Sigmoid colon (tissue), 7 donors: ENCODE measurements at places on chromosomes 6 and 20. TPM values are rescaled to one million over a fixed set of nuclear protein-coding genes. Genes with fewer than 3 reads are reported as not detected.

GTSF1L gene
- total RNA-seq: not detected

DNA sequence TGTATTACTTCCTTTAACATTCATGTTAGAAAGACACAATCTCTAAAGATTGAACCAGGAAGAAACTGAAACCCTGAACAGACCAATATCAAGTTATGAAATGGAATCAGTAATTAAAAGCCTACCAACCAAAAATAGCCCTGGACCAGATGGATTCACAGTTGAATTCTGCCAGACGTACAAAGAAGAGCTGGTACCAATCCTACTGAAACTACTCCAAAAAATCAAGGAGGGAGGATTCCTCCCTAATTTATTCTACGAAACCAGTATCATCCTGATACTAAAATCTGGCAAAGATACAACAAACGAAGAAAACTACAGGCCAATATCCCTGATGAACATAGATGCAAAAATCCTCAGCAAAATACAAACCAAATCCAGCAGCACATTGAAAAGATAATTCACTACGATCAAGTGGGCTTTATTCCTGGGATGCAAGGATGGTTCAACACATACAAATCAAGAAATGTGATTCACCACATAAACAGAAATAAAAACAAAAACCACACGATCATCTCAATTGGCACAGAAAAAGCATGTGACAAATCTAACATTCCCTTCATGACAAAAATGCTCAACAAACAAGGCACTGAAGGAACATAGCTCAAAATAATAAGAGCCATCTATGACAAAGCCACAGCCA is 15.0 kb downstream of the CDK19 start:
- no peak for DNase-seq

DNA sequence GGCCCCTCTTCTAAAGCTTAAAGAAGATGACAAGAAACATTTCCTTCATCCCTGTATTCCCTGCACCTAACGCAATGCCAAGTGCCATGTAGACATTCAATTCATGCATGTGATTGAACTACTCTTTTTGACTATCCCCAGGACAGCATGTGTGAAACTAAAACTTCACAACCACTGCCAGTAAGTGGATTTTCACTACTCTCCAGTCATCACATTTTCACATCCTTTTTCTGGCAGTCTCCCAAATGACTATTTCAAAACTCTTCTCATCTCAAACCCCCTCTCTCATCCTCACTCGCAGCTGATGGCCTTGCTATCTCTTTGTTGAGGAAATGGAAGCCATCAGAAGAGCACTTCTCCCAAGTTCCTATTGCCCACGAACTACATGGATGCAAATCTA is 122.6 kb downstream of the OPRM1 start:
- no peak for DNase-seq

GRCh38 chr20:58694241-58695083 is 1.9 kb downstream of the NPEPL1 start:
- peak; percentile 66 for DNase-seq

- peak; percentile 60 for DNase-seq
Observed at GRCh38 chr20:25286917-25287316, 39.0 kb downstream of the PYGB start.

- no peak for DNase-seq
Observed at GRCh38 chr6:162190981-162191380, 536.6 kb downstream of the PRKN start.

GRCh38 chr6:45681860-45682511 is 304.3 kb upstream of the SUPT3H start:
- no peak for DNase-seq

GRCh38 chr6:26158076-26158580 is 70.9 kb downstream of the HFE start:
- peak; percentile 95 for DNase-seq

DNA sequence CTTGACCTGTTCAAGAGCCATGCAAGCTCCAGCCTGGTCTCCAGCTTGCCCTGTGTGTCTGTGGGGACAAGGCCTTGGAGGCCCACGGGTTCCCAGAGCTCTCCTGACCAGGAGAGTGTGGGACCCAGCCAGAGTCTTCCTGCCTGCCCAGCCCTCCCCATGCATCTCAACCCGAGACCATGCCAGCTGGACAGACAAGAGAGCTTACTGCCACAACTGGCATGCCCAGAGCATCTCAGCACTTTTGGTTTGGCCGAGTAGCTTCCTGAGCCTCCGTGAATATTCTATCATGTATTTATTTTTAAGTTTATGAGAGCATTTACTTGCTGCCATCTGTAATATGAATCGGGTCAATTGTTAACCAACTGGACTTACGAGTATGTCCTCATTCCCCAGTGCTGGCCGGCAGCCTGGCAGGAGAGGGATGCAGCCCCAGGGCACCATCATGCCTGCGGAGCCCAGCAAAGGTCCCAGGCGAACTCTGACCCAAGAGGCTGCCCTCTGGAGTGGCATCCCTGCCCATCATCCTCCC is 14.9 kb downstream of the IP6K3 start:
- no peak for DNase-seq

- DNase-seq: no peak
Observed at GRCh38 chr6:30819297-30819917, 64.9 kb upstream of the DDR1 start.

SLC35D3 gene
- 1.4 TPM for total RNA-seq

HFE gene
- total RNA-seq: 5.2 TPM

DNA sequence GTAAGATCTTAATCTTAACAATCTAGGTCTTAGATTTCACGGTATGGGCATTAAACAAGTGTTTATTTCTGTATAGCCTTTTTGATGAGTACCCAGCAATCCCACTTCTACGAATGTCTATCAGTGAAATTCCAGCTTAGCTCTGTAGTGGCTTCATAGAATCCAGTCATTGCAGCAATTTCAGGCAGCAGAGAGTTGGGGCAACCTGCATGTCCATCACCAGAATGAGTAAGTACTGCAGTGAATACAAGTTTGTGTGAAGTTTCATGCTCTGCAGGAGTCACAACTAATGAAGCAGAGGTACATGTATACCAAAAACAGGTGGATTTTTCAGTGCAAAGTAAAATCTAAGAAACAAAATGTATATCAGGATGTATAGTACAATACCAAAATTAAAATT is 151.7 kb downstream of the OR2B2 start:
- DNase-seq: no peak

GRCh38 chr20:44858606-44859360 is 26.7 kb upstream of the YWHAB start:
- no peak for DNase-seq

DNA sequence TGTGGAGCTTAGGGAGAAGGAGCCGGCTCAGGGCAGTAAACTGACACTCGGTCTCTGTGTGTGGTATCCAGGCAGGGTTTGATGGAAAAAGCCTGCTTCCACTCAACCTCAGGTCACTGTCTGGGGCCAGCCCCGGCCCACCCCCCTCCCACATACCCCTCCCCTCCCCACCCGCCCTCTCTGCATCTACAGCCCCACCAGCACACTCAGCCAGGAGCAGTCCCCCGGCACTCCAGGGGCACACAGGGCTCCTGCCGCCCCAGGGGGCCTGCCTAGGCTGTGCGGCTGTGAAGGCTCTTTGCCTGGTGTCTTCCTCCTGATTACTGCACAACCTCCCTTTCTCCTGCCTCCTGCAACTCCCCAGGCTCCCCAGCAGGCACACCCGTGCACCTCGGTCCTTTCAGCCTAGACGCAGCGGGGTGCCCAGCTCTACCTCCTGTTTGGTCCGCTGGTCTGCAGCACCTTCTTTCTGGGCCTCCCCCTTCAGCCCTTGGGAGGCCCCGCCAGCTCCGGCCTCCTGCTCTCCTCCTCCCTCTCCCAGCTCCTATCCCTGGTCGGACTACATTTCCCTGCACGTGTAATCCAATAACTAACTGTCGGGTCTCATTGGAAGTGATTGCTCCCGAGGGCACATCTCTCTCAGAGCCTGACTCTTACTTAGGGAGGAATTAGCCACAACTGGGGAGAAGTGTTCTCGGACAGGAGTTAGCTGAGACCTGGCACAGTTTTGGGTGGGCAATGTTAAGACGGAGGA is 1.3 kb upstream of the FOXF2 start:
- no peak for DNase-seq

DNA sequence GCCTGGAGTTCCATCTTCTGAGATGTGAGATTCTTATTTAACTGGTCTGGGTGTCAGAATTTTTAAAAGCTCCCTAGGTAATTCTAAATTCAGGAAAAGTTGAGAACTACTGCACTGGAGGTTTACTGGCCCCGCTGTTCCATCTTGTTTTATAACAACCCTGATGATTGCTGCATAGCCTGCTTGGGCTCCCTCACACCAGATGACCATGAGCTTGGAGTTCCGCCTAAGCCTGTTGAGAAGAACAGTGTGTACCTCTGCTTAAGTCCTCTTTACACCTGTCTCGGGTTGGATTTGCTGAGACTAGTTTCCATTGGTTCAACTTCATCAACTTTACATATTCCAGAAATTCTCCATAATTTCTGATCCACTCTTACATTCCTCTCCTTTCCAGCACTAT is 77.9 kb downstream of the FKBP5 start:
- DNase-seq: no peak

DNA sequence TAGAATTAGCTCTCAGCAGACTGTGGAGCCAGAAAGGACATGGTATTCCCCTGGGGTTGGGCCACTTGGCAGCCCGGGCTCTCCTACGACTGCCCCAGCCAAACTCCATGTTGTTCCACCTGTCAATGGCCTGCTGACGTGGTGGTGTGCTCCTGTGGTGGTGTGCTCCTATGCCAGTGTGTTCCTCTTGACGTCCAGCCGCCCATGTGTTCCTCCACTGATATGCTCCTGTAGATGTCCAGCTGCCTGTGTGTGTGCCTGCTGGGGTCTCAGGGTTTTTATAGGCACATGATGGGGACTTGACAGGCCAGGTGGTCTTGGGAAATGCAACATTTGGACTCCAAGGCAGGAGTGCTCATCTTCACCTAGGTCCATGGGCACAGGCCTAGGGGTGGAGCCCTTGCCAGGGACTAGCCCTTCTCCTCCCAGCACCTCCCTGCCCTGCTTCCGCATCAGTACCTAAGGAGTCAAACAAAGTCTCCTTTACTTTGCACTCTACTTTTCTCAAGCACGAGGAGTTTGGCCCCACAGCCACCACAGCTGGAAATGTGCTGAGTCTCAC is 133.5 kb downstream of the TINAG start:
- DNase-seq: no peak

TRIM40 gene
- not detected for total RNA-seq

- peak; percentile 66 for DNase-seq
Observed at GRCh38 chr20:35773154-35773751, 1.4 kb downstream of the PHF20 start.

DNA sequence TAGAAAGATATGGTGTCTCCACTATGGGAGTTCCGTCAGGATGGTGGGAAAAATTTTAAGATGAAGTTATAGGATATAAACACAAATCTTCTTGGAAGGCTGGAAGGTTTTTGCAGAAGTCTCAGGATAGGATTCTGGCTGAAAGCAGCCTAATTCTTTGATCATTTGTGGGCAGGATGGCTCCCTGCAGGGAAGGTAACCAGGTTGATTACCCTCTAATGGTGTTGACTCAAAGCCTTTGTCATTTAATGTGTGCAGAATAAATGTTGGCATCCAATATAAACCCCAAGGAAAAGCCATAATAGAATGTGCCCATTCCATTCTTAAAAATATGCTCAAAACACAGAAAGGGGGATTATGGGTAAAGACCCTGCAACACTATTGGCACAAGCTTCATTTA is 204.3 kb downstream of the EPM2A start:
- no peak for DNase-seq

DNA sequence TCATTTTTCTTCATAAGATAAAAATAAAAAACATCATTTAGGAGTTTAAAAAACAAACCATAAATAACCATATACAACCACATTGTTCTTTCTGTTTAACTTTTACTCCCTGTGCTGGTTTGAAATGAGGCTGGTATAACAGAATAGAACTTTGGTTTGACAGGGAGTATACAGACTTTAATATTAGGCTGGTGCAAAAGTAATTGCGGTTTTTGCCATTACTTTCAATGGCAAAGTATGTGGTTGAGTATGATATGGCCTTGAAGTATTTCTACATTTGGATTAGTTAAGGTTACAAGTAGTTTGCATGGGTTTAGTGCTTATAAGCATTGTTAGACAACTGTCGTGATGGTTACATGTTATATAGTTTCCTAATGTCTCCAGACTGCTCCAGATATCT is 29.0 kb upstream of the COL10A1 start:
- no peak for DNase-seq

- DNase-seq: no peak
Observed at GRCh38 chr6:62280099-62280498, 5.9 kb downstream of the KHDRBS2 start.

- no peak for DNase-seq
Observed at GRCh38 chr20:48163505-48163904, 378.2 kb upstream of the SULF2 start.

DNA sequence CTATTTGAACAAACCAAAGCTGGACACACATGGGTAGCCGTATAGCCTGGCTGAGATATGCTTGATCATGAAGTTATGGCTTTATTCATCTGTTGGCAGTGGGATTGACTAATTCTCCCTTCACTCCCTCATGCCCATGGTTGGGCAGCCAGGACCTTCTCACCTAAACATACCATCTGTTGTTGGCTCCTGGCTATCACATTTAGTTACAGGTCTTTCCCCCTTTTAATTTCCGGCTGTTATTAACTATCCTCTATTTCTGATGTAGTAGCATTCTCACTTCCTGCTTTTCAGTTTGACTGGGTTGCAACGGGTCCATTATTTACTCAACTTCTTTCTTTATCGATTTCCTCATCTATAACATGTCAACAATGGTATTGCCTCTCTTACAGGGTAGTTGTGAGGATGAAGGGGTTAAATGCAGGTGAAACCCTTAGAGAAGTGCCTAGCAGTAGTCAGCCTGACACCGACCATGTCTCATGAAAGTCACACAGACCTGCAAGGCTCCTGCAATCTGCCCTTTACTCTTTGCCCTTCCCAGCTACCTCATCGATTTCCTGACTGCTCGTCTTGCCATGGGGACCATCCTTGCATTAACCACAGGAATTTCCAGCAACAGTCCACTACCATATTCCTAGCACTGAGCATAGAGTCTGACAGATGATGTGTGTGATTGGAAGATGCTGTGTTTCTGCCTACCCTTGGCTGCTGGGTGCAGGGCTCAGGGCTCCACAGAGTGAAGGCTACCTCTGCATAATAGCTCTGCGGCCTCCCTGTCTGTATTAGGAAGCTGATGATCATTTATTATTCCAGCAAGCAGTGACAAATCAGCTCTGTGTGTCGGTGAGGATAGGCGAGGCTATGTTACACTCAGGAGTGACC is 42.2 kb downstream of the PPP1R14C start:
- DNase-seq: no peak
